Esophagus mucosa (tissue), 1 donor: ENCODE measurements at places on chromosomes 7 and 10. TPM values are rescaled to one million over a fixed set of nuclear protein-coding genes. Genes with fewer than 3 reads are reported as not detected.

- ATAC-seq: peak; percentile 23
These were observed 714 bp upstream of the KCND2 start for GRCh38 chr7:120272261-120272660.

GRCh38 chr7:81882086-81882485 is 112.2 kb upstream of the HGF start:
- ATAC-seq: no peak

Gene ZNF727
- 0.48 TPM for total RNA-seq

DNA sequence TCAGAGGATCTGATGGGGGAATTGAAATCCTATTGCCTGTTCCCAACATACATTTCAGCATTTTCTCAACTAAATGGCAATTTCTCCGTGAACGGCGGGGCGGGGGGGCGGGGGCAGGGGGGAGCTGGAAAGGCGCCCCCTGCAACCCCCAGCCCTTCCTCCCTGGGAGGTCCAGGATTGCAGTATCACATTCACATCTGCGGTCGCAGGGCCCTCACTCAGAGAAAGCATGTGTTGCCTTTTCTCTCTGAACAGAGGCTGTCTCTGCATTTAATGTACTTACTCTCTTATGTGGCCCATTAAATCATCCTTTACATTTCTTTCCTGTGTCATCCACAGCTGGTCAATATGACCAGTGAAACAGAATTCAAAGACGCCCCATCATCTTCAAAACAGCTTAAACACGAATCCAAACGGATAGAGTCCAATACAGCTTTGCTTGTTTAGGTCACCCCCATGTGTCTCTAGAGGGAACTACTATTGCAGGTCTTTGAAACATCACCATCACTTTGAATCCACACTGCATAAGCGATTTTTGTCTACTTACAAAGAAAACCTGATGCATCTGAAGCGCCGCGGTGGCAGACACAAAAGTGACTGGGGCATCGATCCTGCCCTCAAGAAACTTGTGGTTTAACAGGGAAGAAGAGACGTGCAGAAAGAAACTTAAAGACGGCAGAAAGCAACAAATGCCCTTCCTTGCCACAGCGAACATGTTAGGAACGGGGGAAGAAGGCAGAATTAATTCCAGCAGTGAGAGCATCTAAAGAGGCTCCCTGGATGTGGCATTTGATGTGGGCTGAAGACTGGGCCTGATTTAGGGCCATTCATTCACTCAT is 17.0 kb upstream of the ECHDC3 start:
- ATAC-seq: peak; percentile 82

DNA sequence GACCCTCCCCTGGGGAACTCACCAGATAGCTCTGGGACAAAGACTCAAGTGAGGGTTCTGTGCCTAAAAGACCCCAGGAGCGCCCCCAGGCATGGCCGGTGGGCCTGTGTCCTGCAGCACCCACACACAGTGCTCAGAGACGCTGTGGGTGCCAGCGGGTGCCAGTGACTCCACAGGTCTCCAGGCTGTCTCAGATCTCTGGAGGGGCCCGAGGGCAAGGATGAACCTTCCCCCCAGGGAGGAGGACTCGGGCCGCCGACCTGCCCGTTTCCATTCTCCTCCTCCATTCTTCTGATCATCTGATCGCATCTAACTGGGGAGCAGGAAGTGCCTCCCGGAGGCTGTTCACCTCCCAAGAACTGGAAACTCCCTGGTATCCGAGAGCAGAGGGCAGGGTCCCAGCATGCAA is 980 bp downstream of the ADAM8 start:
- no peak for ATAC-seq

Gene LIPN
- total RNA-seq: 1.4 TPM

GRCh38 chr7:100126239-100126930 is 382 bp upstream of the MBLAC1 start:
- no peak for ATAC-seq

GRCh38 chr10:2929480-2930258 is 137.7 kb upstream of the PFKP start:
- no peak for ATAC-seq

DNA sequence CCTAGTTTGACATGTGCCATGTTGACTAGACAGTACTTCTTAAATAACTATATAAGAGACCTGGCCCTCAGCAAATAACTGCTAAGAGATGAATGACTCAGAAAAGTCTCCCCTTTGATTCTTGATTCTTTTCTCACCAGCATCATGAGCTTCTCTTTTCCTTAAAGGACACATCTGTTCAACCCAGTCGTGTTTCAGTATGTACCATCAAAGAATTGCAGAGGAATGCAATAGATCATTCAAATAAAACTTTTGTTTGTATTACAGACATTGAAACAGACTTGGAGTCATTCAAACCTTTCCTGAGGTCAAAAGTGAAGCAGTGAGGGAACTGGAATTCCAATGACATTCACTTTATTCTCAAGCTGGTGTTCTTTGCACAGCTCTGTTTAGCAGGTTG is 598.3 kb upstream of the GHITM start:
- ATAC-seq: no peak

DNA sequence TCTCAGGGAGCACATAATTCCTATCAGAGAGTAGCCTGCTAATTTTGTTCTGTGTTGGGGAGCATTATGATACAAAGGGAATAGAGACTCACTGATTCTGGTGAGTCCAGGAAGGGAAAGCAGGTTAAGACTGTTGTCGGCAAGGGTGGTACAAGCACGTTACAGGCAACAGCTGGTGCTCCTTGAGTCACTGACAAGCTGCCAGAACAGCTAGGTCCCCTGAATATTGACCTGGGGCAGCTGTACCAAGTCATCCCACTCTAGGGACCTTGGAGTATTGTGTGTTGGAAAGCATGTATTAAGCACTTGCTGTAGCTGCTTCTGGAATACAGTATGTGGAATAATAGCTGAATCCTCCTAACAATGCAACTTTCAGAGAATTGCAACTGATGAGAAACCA is 37.0 kb upstream of the GLCCI1 start:
- no peak for ATAC-seq

DNA sequence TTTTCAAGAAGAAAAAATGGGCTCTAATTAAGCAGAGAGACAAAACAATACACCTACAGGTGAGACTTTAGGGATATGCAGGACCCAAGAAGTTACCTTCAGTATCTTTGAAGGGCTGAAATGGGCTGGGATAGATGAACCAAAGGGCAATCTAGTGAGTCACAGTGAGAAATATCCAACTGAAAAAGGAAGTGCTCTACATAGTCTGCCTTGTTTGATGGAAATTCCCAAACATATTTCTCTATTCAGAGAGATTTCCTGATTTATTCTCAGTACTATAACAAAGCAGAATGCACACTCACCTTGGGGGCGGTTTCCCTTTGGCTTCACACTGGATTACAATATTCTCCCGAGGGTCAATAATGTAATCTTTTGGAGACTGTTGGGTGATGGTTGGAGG is 104.1 kb upstream of the LAMB4 start:
- no peak for ATAC-seq

DNA sequence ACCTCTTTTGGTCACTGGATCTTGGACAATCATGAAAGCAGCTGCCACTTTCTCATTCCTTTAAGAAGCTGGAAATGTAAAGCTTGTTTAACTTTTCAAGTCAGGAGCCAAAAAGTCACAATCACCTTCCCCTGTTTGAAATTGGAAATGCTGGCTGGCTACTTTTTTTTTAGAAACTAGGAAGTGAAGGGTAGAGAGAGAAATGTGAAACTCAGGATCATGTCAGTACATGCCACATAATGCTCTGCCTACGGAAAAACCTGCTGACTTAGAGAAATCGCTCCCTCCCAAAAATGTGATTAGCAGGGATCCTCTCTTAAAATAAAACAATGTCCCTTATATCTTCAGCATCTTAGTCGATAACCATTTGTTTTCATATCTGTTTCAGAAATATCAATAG is 188.4 kb upstream of the C7orf33 start:
- ATAC-seq: no peak

Gene TSPAN15
- 3.4 TPM for total RNA-seq

GRCh38 chr10:133276435-133277201 is at the start of gene ADAM8:
Gene ADAM8 (minus strand): TSS chr10:133276868. CDS start chr10:133276817, 51 bp downstream.
- peak; percentile 11 for ATAC-seq

DNA sequence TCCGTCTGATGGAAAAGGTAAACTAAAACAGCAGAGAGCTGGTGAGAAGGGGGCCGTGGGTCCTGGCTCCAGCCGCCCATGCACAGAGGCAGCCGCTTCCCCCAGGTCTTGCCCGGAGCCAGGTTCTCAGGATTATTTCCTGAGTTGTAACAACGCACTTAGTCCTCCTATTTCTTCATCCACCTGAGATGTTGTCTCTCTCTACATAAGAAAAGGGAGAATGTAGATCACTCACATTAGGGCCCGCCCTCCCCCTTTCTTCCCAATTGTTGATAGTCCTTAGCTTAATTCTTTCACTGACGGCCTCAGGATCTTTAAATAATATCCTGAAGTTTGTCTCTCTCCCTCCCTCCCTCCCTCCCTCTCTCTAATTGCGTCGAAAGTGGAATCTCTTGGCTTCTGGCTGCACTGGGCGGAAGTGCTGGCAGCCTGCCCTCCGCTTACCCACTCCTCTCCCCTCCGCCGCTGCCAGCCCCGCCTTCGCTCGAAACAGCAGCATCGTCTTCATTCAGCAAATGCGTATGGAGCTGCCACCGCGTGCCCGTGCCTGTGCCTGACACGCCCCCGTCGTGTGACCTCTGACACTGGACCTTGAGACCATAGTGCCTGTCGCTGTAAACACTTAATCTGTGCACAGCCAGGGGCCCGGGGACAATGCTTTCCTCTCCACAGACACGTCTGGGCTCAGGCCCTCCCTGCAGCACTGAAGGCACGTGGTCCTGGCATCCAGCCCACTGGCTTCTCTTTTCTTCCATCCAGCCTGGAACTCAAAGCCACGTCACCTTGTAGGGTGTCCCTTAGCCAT is 174.5 kb upstream of the PPP2R2D start:
- no peak for ATAC-seq

Gene CUBN
- 0.12 TPM for total RNA-seq

DNA sequence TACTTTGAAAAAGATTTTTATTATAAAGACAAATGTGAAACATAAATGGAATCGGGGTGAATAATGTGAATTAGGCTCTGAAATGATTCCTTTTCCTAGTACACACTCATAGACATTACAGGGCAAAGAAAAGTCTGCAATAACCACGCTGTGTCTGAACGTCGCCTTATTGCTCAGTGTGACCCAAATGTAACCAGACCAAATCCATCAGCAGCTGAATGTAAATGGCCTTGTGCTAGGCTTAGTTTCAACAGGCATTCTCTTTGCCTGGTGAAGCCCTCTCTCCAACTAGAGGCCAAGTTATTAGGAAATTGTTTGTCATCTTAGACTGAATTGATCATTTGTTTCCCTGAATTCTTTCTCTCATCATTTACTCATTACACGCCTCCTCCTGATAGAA is 225.5 kb downstream of the CHCHD3 start:
- no peak for ATAC-seq

DNA sequence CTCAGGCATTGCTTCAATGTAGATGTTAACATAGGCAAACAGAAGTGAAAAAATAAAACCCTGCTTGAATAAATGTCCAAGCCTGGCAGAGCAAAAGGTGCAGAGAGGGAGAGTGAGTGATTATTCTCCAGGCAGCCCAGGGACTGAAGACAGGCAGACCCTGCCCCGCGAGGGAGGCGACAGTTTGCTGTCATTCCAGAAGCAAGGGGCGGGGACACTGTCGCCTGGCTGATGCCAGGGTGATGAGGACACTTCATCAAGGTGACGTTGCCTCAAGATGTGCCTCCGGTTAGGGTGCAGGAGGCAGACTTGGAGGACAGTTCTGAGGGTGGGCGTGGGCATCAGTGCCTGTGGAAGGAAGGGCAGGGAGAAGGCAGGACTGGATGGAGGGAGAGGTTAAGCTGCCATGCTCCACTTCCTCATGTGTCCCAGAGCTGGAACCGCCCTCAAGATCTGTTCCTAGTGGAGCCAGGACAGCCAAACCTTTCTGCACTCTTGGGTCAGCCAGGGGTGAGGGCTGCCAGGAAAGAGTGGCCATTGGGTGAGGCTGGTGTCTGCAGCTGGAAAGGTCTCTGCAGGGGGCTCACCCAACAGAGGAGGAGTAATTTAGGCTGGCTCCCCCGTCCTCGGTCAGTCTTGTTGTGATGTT is 560.5 kb upstream of the MKI67 start:
- ATAC-seq: no peak

Gene CRHR2
- total RNA-seq: not detected
